Fibroblast of gingiva (primary cell): ENCODE measurements at places on chromosomes 7 and 10.

- DNase-seq: no peak
Observed at GRCh38 chr7:143953421-143953820, 1.2 kb upstream of the OR2F1 start.

- no peak for DNase-seq
Observed at GRCh38 chr7:27634671-27635493, 27.8 kb downstream of the HIBADH start.

DNA sequence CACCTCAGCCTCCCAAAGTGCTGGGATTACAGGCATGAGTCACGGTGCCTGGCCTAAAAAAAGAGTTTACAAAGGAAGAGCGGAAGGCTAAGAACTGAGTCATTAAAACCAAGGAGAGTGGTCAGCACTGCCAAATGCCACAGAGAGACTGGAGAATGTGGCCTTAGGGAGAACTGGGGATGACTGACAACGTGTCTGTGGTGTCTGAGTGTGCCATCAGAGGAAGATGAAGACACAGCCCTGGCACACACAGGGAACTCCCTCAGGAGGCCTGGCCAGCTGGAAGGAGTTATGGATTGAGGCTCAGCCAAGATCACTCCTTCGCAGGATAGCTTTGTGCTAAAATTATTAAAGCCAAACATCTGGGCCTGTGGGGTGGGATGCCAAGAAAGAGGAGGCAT is 3.9 kb upstream of the INA start:
- DNase-seq: peak; percentile 100

- DNase-seq: no peak
Observed at GRCh38 chr7:22724861-22725260, 2.1 kb upstream of the IL6 start.

- no peak for DNase-seq
Observed at GRCh38 chr7:107678110-107678753, 17.6 kb downstream of the SLC26A4 start.

DNA sequence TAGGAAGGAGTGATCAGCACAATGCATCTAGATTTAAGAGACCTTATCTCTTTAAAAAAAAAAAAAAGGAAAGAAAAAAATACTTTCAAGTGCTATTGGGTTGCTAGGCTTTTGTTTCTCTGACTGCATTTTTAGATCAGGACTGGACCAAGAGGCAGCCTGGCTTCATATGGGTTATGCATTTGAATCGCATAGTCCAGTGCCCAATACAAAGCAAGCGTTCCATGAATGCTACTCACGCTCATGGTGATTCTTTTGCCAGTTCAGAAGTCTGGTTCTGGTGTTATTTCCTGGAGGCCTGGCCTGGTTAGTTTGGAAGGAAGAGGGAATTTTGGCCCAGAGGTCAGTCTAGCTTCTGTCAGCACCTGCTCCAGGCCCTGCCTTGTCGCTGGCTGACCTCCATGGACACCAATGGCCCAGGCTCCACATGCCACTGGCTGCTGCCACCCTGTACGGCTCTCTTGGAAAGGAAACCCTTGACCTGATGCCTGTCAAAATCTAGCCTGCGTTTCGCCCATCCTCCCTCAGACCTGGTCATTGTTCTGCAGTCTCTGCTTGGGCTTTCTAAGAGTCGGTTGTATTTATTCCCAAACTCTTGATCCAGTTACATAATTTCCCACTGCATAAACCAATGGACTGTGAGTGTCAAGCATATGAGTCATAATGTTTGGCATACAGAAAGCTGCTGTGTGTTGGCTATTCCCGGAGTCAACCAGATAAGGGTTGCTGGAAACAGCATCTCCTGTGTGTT is 74.3 kb upstream of the MKX start:
- peak; percentile 28 for DNase-seq

GRCh38 chr7:46990761-46991160 is 591.1 kb downstream of the TNS3 start:
- DNase-seq: no peak

DNA sequence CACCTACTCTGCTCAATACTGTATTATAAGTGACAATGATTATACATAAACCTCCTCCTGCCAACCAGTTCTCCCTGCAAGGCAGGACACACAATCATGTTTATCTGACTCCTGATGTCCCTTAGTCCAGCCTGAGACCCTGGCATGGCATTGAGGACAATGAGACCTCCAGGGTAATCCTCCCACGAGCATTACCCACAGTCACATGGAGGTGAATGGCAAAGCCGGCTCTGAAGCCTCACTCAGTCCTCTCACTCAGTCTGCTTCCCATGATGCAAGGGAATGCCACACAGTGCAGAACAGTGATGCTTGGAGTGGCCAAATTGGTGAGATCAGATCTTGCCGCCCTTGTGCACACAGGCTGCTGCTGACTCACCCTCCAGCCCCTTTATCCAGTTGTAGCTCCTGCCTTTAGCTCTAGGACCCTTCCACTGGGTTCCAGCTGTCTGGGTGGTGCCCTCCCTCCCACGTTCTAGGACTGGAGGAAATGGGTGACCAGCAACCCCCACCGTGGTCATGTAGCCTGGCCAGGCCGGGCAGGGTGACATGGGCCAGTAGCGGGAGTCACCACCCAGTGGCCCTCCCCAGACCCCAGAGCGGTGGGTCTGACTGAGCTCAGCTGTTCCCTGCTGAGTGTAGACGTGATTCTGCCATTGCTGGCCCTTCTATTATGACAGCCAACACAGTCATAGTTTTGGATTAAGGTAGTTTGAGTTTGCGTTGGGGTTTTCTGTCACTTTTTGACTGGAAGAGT is 5.5 kb upstream of the ADCY1 start:
- DNase-seq: no peak

GRCh38 chr7:106068538-106068961 is 43.6 kb downstream of the SYPL1 start:
- DNase-seq: peak; percentile 28

GRCh38 chr10:5503477-5503835 is 4.1 kb upstream of the CALML5 start:
- DNase-seq: no peak

DNA sequence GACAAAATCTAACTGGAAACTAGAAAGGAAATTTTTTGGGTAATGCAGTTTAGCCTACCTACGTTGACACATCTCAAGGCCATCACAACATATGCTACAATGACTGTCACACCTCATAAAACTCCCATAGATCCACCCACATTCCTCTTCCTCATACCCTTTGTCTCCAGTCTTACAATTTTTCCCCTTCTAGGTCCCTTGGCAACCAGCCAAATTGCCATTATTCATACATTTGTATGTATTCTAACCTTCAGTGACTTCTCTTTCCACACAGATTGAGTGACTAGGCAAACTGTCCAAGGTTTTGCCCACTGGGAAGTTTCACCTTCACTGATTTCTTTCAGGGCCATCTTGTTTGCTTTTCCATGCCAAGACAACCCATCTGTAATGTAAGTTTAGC is 100.5 kb upstream of the TPK1 start:
- no peak for DNase-seq

DNA sequence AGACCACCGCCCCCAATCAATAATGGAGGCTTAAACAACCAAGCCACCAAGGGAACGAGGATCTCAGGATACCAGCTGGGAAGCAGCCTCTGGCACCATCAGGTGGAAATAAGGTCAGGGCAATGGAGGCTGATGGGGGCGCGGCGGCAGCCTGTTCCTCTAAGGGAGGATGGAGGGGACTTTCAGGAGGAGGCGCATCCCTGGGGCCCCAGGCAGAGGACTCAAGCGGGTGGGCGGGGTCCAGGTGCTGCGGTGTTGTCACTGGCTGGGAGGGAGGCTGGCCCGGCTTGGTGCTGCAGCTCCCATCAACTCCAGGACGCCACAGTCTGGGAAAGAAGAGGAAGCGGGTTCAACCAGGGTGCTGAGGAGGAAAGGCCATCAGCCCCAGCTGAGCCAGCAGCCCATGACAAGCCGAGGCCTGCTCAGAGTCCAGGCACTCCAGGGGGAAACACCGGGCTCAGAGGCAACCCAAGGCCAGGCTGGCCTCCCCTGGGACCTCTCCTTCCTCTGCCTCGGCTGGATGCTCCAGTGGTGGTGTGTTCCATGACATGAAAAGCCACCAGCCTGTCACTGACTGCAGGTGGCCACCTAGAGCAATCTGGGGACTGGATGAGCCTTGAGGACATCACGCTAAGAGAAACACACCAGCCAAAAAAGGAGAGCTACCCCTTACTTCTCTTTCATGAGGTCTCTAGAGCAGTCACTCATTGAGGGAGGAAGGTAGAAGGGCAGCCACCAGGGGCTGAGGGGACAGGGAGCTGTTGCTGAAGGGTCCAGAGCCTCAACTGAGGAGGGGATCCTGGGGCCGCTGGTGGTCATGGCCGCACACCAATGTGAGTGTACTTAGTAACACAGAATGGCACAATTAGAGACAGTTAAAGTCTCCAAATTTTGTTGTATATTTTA is 4.6 kb downstream of the GIGYF1 start:
- DNase-seq: no peak

- DNase-seq: no peak
Observed at GRCh38 chr10:19954601-19955000, 138.4 kb downstream of the PLXDC2 start.

DNA sequence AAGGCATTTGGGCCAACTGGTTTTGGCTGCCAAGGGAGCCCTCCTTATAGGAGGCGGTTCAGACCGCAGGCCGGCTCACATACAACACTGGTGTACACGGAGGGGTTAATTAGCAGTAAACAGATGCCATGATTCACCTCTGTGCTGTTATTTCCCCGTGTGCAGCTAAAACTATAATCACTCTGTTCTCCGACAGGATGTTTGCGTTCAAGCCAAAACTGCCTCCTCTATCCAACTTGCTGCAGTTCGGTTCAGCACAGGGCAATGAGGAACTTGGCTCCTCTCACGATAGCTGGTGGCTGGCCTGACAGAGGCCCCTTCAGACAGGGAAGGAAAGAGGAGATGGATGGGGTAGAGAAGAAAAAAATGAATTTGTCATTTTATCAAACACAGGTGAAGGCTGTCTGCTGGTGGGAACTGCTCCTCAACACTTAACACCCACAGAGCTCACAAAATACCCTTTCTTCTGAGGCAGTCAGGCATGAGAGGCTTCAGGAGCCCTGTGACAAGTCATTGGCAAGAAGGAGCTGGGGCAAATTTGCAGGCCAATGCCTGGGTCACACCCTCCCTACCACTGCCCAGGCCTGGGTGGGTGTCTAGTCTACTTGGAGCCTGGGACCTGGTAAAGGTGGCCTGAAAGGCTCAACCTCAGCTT is 24.0 kb downstream of the KCNMA1 start:
- DNase-seq: no peak

GRCh38 chr10:79405995-79406515 is 39.4 kb downstream of the ZCCHC24 start:
- DNase-seq: no peak

- no peak for DNase-seq
Observed at GRCh38 chr7:48176356-48176893, 5.2 kb downstream of the ABCA13 start.
